RWPE1 (cell line): ENCODE measurements at places on chromosomes 2 and 18.
A peak's percentile ranks its signal among the peaks of the same experiment; 100 is the strongest.

- no peak for DNase-seq
Observed at GRCh38 chr2:44928483-44929158, 12.9 kb upstream of the SIX3 start.

- no peak for DNase-seq
Observed at GRCh38 chr18:25724121-25724520, 366.3 kb downstream of the SS18 start.

DNA sequence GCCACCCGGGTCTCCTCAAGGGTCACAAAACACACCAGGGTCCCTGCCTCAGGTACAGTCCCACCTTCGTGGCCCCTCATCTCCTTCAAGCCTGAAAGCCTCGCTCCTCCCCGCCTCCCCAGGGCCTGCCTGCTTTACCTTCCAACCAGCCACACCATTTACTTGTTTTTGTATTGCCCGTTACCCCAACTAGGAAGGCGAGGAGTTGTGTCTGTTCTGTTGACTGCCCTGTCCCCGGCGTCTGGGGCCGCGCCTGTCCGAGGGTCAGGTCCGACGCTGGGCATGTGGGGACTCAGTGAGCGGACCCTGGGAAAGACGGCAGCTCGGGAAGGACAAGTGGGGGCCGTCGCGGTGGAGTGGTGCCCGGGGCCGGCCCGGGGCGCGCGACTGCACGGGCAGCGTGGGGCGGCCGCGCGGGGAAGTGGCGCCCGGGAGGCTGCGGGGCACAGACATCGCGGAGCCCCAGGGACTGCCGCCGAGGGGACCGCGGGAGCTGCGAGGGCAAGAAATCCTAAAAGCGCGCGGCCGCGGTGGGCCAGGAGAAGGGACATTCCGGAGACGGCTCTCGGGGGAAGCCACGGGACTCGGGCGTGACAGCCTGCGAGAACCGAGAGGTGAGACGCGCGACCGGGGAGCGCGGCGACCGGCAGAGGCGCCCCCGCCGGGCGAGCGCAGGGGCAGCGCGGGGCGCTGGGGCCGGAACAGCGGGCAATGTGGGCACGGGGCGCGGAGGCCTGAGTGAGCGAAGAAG lies 797 bp upstream of the GRHL1 start:
- DNase-seq: peak; percentile 27

GRCh38 chr2:12043131-12043530 lies 296.7 kb downstream of the LPIN1 start:
- no peak for DNase-seq

- DNase-seq: no peak
Observed at GRCh38 chr2:96692094-96692971, 47.5 kb downstream of the LMAN2L start.

- DNase-seq: peak; percentile 12
Observed at GRCh38 chr2:138502255-138503086, 901 bp downstream of the SPOPL start.

DNA sequence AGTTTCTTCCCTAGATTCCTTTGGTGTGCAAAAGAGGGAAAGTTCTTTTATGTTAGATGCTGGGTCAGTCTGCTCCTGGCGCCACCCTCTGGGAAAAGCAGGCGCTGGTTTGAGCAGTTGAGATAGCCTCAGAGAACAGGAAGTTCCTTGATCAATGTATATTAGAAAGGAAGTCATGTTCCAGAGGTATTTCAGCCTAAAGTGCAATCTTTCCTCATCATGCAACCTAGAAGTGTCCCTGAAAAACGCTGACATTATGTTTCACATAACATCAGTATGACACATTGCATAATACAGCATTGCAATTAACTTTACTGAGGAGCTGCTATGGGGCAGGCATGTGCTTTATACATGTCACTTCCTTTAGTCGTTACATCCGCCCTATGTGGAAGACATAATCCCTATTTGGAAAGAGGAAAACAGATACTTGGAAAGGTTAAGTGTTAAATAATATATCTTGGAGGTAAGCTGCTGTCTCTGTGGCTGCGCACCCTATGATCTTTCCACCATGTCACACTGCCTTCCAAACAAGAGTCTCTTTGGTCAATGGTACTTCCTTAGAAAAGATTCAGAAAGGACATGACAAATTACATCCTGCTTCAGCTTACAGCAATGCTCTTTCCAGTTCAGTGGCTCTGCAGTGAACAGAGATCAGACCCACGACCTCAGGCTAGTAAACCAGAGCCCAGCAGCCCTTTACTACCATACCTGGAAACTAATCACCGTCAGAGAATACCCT lies 369.7 kb downstream of the RAD51AP2 start:
- no peak for DNase-seq

DNA sequence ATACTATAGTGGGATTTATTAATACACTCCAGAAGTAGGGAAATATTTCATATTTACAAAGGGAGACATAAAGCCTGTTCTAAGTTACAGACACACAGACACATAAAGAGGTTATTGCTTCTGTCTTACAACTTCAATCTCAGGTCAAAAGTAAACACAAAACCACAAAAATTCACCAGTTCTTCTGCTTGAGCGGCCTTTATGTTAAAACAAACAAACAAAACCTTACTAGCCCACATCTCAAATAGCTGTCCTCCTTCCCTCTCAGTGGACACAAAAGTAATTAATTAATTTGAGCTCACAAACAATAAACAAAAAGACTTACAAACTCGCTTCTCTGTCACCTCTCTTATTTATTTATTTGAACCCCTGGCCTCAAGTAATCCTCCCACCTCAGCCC lies 1.5 kb upstream of the ASNSD1 start:
- DNase-seq: no peak

DNA sequence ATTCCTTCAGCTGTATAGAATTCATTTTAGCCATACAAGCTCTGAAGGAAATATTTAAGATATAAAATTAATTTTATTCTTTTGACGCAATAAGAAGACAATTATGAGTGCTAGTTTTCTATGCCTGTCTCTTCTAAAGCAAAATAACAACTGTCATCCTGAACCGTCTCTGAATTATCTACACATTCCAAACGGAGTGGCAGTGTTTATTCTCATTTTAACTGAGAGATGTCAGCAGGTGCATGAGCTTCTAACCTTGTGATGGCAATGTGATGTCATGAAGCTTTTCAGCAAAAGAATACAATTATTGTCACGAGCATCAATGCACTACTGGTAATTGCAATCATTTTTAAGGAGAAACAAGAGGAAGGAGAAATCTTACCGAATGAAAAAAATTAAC lies 274.8 kb downstream of the SPAG16 start:
- DNase-seq: no peak

- DNase-seq: no peak
Observed at GRCh38 chr2:141710589-141711239, 420.1 kb downstream of the LRP1B start.

- DNase-seq: no peak
Observed at GRCh38 chr2:19916385-19916950, 14.7 kb upstream of the TTC32 start.

GRCh38 chr2:391696-392095 lies 103.8 kb upstream of the ALKAL2 start:
- peak; percentile 31 for DNase-seq

- DNase-seq: no peak
Observed at GRCh38 chr2:121161272-121161671, 123.7 kb downstream of the TFCP2L1 start.

- no peak for DNase-seq
Observed at GRCh38 chr2:220885593-220885992, 686.5 kb downstream of the EPHA4 start.

- DNase-seq: no peak
Observed at GRCh38 chr2:49335546-49335945, 181.2 kb upstream of the FSHR start.

DNA sequence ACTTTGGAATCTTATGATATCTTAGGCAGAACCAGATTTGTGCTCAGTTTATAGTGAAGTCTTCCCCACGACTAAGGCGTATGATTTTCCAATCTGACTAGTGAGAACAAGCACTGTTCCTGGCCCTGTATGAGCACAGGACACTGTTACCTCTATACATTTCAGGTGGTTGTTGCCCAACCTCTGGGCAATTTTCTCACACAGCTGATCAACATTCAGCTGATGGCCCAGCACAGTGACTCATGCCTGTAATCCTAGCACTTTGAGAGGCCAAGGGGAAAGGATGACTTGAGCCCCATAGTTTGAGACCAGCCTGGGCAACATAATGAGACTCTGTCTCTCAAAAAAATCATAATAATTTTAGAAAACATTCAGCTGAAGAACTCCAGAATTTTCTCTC lies 119.5 kb downstream of the ASXL3 start:
- DNase-seq: no peak

GRCh38 chr2:56185582-56186046 lies 1.8 kb downstream of the CCDC85A start:
- no peak for DNase-seq

DNA sequence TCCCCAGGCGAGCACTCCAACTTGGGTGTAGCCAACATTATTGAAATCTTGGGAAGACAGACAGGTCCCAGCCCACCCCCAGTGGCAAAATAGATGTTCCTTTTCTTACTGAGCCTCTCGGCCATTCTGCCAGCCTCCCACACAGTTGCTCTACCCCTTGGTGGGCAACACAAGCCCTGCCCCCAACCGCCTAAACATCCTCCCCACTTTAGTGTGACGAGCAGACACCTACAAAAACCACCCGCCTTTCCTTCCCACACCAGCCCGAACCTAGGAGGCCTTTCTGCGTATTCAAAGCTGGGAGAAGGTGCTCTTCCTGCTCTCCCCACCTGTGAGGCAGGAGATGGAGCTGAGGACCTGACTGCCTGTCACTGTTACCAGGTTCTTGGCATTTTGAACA lies 58.6 kb upstream of the CAB39 start:
- DNase-seq: no peak

DNA sequence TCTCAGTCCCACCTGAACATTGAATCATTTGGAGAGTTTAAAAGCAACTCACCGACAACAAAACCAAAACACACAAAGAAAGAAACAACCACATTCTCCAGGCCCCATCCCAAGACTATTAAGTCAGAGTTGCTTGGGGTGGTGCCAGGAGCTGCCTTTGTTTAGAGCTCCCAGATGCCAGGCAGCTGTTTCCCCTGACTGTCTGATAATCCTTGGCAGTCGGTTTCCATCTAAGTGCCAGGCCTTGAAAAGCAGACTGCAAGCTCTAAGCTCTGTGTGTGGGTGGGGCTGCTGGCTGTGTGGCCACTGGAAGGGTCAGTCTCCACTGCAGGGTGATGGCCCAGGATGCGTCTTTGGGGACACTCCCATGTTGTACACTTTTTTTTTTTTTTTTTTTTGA lies 255.3 kb upstream of the AGAP1 start:
- no peak for DNase-seq

DNA sequence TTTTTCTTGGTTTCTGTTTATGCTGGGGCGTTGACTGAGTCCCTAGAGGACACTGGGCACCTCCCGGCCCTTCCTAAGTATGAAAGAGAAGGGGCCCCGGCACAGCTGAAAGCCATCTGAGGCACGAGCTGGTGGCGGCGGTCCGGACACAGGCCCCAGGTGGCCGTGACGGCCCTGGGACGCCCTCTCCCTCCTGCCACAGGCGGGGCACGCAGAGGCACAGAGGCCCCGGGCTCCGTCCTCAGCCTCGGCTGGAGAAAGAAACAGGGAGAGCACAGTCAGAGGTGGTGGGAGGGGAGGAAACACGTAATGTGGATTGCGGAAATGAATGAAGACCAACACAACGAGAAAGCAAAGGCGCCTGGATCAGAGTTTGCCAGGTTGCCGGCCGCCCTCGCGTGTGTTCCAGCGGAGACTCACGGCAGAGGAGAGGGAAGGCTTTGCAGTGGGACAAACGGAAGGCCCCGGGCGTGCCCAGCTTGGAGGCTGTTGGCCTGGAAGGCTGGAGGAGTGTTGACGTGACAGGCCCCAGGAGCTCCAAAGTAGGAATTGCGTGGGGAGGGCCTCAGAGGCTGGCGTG lies 119.1 kb downstream of the PTGR3 start:
- no peak for DNase-seq

- DNase-seq: no peak
Observed at GRCh38 chr2:118936306-118936705, 5.7 kb upstream of the MARCO start.

DNA sequence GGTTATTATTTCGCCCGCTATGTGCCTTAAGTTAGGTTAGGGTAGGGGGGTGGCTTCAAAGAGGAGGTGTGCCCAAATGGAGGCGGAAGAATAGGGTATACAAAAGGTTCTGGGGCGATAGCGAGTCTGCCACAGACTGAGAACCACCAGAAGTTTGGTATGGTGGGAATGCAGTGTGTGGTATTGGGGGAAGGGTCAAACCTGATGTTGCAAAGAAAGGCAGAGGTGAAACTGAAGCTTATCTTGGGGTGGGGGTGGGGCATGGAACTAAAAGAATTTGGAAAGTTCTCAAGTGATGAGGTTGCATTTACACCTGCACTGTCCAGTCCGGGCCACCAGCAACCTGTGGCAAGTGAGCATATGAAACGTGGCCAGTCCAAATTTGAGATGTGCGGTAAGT lies 11.8 kb upstream of the CCBE1 start:
- no peak for DNase-seq

DNA sequence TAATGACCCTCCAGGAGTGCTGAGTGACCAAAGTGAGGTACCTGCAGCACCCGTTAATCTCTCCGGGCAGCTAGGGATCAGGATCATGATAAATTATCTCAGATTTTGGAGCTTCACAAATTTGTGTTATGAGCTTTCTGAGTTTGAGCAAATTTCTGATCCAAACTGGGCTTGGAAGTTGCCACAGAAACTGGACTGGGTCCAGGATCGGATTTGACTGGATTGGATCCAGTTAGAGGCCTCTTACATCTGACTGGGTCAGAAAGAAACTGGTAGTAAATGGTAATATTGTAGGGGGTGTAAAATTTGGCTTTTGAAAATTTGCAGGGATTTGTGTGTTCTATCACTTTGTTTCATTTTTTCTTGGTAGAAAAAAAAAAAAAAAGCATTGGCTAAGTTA lies 19.7 kb upstream of the CAPN13 start:
- no peak for DNase-seq

DNA sequence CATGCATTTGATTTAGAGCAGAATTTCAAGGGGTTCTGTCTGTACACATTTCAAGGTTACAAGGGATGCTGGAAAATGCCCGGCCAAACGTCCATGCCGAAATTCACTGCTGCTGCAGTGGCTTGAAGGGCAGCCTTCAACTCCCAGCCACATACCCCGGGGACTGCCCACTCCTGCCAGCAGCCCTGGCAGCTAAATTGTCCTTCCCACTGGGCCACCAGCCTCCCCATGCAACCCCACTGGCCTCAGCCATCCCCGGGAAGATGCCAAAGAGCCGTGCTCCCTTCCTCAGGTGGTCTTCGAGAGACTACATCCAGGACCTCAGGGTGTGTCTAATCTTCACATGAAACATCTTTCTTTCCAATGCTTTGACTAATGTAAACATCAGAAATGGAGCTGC lies 478.7 kb upstream of the MYT1L start:
- DNase-seq: no peak
